ENCODE measurements at places on chromosomes 1 and 21. TPM values are rescaled to one million over a fixed set of nuclear protein-coding genes. Genes with fewer than 3 reads are reported as not detected.
A peak's percentile ranks its signal among the peaks of the same experiment; 100 is the strongest.

DNA sequence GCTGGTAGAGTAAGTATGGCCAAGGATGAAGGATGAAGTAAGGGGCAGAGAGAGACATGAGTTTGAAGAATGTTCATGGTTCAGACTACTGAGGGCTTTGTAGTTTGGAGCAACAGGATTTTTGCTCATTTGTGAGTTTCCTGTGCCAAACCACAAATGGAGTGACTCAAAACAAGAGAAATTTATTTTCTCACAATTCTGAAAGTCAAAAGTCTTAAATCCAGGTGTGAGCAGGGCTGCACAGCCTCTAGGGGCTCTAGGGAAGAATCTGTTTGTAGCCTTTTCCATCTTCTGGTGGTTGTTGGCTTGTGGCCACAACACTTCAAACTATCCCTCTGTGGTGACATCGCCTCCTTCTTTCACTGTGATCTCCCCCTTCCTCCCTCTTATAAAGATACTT lies 58.9 kb downstream of the RHOU start:
- no peak for DNase-seq

Gene PTPRF
- 113 TPM for total RNA-seq

GRCh38 chr1:3522564-3523265 lies 68.2 kb downstream of the ARHGEF16 start:
- DNase-seq = peak; percentile 65

Gene DISP3
- not detected for total RNA-seq

DNA sequence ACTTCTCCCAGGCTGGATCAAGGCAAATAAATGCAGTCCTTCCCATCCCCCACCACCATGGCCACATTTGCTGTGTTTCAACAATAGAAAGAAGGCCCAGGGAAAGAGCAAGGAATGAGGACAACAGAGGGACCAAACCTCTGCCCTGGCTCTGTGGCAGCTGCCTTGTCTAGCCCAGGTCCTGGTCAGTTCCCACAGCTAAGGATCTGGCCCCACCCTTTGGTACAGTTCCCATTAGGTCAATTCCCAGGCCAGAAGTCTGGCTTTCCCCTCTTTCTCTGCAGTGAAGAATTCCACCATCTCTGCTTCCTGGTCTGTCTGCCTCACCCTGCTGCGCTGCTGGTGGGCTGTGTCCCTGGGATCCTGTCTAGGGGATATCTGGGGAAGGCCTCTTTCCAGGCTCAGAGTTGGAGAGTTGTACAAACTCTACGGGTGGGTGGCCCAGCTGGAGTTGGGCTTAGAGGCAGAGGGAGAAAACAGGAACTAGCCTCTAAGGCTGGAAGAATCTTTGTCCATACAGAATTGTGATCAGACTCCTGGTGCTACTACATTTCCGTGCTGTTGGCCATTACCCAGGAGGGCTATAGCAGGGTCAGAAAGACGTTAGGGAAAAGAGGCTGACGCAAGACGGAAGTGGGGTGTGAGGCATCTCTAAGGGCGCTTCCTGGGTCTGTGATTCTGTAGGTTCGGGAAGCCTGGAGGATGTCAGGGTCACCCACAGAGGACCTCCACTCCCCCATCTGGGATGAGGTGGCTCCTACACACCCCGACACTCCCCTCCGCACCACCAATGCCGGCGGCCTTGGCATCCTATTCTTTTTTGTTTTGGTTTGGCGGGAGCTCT lies 953 bp upstream of the NDUFS2 start:
- DNase-seq = peak; percentile 44

All from HFFc6 (cell line).